ENCODE measurements at places on chromosomes 13 and 19. TPM values are rescaled to one million over a fixed set of nuclear protein-coding genes. Genes with fewer than 3 reads are reported as not detected.

Gene POLRMT
- total RNA-seq = 138 TPM

Gene CBLC
- total RNA-seq = 54.3 TPM

Gene ILF3
- total RNA-seq = 430 TPM

DNA sequence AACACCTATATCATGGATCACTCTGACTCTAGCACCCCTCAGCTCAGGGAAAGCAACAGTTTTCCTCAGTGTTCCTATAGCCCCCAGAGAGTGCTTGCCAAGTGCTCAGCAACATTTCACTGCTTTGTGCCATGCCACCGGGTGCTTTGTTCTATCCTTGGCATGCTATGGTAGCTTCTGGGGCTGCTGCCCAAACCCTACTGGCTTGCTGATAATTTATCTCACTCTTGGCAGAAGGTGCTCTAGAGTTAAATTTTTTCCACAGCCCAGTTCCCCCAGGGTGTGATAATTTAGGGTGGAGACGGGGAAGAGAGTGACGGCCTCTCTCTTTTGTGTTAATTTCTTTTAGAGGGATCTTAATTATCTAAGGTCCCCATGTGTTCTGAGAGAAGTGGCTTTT is 12.6 kb upstream of the CSNK1A1L start:
- DNase-seq = no peak

Gene ZNF497
- 5.1 TPM for total RNA-seq

GRCh38 chr13:45441633-45442032 is 23.1 kb upstream of the COG3 start:
- no peak for DNase-seq
